AML-193 (cell line): ENCODE measurements at places on chromosomes 4 and X.

DNA sequence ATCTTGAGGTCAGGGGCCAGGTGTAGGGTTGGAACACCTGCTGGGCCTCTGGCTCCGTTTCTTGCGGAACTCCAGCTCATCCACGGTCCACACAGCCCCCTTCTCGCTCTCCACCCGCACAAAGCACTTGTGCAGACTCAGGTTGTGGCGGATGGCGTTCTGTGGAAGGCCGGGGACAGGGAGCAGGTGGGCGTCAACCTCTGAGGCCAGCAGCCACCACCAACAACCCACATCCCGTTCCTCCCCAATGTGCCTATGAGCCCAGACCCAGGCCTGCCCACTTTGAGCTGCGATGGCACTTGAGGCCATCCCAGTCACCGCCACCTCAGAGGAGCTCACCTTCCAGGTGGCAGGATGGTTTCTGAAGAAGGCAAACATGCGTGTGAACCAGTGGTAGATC is 13.2 kb downstream of the FOXP3 start:
- DNase-seq, result no peak

- no peak for DNase-seq
These were observed 13.9 kb downstream of the ANAPC10 start for GRCh38 chr4:145083891-145084605.

- no peak for DNase-seq
These were observed 20.1 kb downstream of the ETNPPL start for GRCh38 chr4:108742451-108743420.

DNA sequence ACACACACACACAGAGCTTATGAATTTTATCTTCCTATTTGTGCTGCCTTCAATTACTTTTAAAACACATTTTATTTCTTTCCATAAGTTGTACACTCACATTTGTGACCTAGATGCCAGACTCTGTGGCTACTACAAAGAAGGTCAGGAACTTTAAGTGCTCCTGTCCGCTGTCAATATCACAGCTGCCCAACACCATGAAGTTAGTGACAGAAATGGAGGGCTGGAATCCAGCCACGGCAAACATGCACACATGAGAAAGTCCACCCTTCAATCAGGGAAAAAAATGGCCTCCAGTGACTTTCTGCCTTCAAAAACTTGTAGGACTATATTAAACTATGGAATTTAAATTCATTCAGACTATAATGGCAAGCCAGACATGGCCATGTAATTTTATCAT is 334.4 kb upstream of the FSTL5 start:
- no peak for DNase-seq

GRCh38 chr4:6196871-6197270 is 3.5 kb downstream of the JAKMIP1 start:
- DNase-seq, result no peak

DNA sequence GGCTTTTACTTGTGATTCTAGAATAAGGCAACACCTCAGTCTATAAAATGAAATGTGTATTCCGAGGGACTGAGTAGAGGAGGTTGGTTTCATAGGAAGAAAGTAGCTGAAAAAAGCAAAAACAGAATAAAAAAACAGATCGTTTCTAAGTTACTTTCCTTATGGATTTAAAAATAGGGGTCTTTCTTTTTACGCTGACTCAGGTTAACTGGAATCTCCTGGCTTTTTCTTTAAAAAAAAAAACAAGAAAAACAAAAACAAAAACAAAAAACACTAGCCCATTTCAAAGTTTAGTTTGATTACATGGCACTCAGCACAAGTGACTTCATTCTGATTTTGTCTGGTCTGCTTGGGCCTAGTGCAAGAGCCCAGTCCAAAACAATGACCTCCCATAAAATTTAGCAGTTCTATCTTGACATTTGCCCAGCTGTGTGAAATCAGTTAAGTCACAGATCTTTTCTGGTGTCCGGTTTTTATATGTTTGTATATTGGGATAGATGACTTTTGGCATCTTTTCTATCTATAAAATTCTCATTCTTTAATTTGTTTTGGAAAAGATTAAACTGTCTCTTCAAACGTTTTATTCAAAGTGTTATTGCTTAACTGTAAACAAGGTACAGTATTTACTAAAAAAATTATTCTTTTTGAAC is 222.7 kb upstream of the HTR2C start:
- DNase-seq, result no peak

GRCh38 chrX:1529756-1530155 is 7.2 kb downstream of the P2RY8 start:
- no peak for DNase-seq

DNA sequence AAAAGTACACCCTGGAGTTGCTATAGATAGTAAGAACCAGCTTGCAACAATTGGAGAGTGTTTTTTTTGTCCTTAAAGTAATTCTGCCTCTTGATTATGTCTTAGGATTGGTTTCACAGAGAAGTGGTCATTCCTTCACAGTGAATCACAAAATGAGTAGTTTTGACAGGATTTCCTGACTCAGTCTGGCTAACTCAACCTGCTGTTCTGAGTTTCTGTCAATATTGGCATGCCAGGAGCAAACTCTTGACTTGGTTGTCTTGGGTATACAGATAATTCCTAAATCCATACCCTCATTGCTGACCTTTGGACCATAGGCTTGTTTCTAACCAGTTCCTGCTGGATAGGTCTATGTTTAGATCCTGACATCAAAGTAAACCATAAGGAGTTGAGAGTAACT is 9.4 kb downstream of the FHIP1A start:
- no peak for DNase-seq

DNA sequence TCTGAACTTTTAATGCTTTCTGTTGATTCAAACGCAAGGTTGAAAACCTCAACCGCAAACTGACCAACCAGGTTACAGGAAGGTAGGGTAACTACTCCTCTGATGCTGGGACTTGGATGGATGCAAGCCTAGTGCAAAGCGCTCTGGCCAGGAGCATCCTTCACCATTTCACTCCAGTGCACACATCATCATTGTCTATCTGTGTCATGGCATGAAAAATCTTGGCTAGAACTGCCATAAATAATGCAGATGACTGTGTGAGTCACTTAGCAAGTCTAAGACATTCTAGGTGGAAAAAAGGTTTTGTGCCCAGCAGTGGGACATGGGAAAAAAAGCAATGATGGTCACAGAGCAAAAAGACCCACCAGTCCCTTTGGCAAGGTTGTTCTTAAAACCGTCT is 10.9 kb downstream of the ADGRA3 start:
- DNase-seq, result no peak

- DNase-seq, result no peak
These were observed 20.6 kb downstream of the PHKA1 start for GRCh38 chrX:72693477-72693876.

DNA sequence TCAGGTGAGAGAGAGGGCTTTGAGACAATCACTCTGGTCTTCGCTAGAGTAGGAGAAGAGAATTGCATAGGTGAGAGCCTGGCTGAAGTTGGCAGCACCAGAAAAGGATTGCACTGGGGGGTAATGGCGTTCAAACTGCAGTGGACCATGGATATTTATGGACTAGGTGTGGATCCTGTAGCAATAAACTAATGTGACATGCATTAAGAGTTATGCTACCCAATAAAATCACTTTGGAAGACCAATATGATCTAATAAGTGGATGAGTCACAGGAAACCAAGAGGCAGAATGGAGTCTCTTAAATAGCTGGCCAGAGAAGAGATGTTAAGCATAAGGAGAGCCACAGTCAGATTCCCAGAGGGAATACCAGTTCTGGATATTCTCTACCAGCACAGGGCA is 259.8 kb downstream of the FBXO8 start:
- DNase-seq, result no peak

GRCh38 chrX:132146456-132146855 is 18.6 kb upstream of the FRMD7 start:
- DNase-seq, result no peak

DNA sequence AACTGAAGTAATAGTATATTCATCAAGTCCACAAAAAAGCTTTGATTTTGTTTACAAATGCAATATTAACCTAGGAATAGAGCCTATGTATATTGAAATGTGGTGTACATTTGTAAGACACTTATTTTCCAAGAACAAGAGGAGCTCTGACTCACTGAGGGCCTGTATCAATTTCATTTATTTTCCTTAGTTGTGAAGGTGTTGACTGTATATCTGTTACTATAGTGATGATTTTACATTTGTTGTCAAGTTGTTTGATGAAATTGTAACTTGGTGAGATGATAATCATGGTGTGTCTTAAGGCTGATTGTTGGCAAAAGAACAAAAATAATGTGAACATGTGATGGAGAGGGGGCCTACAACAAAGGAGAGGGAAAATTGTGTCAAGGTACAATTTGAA is 274.9 kb upstream of the TEX13A start:
- DNase-seq, result no peak

DNA sequence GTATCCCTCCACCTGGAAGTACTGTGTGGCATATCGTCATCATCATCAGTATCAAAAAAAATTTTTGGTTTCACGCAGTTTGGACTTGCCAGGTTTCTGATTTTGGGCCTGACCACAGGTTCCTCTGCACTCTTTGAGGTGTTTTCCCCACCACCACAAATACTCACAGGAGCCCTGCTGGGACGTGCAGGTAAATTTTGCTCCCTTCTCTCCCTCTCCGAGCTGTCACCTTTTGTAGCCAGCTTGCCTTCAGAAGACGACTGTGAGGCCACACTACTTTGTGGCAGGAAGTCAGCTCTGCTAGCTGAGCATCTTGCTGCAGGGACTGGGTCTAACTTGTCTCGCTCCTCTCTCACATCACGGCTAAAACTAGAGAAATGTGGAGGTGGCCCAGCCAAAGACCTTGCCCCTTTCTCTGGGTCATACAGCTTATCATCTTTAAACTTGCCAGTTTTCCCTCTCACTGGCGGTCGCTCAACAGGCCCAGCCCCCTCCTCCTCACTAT is 2.8 kb downstream of the PJA1 start:
- no peak for DNase-seq

- DNase-seq, result no peak
These were observed 83.5 kb downstream of the ZNF674 start for GRCh38 chrX:46461660-46462191.

- DNase-seq, result no peak
These were observed 901.7 kb upstream of the INTU start for GRCh38 chr4:126731062-126731461.

GRCh38 chrX:119885554-119886428 is 9.9 kb upstream of the AKAP14 start:
- DNase-seq, result no peak
